Bronchial epithelial cell (primary cell): ENCODE measurements at places on chromosomes 7 and 10. TPM values are rescaled to one million over a fixed set of nuclear protein-coding genes. Genes with fewer than 3 reads are reported as not detected.

Gene LIPN
- 1.3 TPM in 1 of 2 replicates, not detected in the other for total RNA-seq

- DNase-seq = no peak
These were observed 74.3 kb downstream of the AVL9 start for GRCh38 chr7:32569388-32570289.

DNA sequence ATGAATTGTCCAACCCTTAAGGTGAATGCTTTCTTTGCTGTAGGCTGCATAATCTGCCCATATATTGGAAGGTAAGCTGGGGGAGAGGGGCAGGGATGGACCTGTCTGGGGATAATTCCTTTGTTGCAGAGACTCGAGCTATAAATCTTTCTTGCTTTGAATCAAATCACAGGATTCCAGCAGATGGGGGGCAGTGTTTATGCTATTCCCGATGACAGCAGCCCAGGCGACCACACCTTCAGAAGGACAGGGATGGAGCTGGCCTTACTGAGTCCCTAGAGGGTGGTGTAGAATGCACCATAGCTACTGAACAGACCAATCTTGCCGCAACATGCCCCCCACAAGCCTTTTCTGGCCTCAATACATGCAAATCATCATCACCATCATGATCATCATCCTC lies 2.5 kb downstream of the PODXL start:
- no peak for DNase-seq

DNA sequence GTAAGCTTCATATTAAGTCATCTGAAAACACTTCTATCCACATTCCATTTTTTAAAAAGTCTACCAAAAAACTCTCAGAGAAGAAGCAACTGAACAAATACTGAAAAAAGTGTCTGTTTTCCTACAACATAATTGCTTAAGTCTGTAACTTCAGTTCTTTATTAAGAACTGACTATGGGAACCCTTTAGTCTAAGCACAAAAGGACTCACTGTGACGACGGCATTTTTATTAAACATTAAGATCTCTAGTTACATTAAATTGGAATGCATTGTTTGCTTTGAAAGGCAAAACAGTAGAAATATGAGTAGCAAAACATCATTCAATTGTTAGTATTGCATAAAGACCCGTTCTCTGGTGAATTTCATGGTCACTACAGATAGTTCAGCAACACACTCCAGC lies 5.8 kb upstream of the FAM3C start:
- no peak for DNase-seq

Gene HNRNPA2B1
- 62.7 and 107 TPM in 2 replicates for total RNA-seq
